ENCODE measurements at places on chromosomes 1 and 21.
A peak's percentile ranks its signal among the peaks of the same experiment; 100 is the strongest.

DNA sequence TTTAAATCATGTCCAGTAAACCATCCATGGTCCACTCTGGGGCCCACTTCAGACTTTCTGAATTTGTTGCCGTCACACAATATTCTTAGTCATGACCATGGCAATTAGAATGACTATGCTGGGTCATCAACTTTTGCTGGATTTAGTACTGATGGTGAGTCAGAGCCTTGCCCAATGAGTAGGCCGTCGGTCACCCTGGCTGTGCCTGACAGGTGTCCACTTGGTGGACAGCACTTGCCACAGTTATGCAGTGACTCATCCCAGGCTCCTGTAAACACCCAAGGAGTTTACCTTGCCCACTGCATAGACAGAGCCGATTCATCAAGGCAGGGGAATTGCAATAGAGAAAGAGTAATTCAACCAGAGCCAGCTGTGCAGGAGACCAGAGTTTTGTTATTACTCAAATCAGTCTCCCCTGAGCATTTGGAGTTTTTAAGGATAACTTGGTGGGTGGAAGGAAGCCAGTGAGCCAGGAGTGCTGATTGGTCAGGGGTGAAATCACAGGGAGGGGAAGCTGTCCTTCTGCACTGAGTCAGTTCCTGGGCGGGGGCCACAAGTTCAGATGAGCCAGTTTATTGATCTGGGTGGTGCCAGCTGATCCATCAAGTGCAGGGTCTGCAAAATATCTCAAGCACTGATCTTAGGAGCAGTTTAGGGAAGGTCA lies 333.8 kb downstream of the PTPRU start:
- DNase-seq: peak; percentile 77

DNA sequence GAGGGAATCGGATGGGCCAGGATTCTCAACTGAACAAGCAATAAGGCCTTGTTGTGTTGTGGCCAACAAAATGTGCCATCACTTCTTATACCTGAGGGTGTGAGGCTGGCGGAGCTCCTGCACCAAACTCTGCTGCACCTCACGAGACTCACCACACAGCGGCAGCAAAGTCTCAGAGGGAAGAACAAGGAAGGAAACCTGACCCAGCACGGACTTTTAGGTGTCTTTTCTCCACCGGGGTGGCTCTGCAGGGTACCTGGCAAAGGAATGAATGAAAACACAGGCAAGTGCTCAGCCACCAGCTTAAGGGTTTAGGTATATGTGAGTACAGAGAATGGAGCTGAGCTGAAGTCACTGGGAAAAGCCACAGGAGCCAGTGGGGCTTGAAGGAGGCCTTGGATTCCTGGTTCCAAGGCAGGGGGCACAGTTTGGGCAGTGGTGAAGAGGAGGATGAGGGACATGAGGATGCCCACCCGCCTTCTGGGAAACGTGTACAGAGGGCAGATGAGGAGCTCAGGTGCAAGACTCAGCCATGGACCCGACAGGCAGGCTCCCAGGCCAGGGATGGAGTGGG lies 31.1 kb upstream of the HSD3B1 start:
- peak; percentile 30 for DNase-seq

DNA sequence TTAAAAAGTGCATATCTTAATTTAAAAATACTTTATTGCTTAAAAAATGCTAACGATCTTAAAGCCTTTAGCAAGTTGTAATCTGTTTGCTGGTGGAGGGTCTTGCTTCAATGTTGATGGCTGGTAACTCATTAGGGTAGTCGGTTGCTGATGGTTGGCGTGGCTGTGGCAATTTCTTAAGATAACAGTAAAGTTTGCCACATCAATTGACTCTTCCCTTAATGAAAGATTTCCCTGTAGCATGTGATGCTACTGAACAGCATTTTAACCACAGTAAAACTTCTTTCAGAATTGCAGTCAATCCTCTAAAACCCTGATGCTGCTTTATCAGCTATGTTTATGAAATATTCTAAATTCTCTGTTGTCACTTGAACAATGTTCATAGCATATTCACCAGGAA lies 6.8 kb upstream of the SAMD13 start:
- no peak for DNase-seq

GRCh38 chr1:171912509-171913175 lies 71.3 kb downstream of the DNM3 start:
- no peak for DNase-seq

- DNase-seq: no peak
Observed at GRCh38 chr1:16183179-16183578, 27.3 kb upstream of the EPHA2 start.

GRCh38 chr21:29133796-29134195 lies 3.4 kb downstream of the MAP3K7CL start:
- DNase-seq: no peak

GRCh38 chr1:181817091-181817490 lies 244.4 kb downstream of the ZNF648 start:
- no peak for DNase-seq

DNA sequence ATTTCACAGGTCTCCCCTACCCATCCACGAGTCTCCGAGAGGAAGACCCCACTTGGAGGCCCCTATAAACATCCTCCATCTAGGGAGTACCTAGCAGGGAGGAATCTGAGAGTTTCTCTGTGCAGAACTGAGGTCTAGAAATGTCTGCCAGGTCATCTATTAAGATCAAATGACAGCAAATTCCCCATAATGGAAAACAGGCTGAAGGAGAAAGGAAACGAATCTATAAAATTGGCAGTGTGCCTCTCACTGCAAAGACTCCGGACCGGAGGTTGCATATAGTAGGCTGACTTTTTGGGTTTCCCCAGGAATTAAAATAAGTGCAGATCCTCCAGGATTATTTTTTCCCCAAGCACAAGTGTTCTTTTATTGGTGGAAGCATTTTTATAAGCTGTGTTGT lies 57.7 kb downstream of the NMNAT2 start:
- no peak for DNase-seq

- no peak for DNase-seq
Observed at GRCh38 chr21:26840201-26840600, 5.0 kb downstream of the ADAMTS1 start.

DNA sequence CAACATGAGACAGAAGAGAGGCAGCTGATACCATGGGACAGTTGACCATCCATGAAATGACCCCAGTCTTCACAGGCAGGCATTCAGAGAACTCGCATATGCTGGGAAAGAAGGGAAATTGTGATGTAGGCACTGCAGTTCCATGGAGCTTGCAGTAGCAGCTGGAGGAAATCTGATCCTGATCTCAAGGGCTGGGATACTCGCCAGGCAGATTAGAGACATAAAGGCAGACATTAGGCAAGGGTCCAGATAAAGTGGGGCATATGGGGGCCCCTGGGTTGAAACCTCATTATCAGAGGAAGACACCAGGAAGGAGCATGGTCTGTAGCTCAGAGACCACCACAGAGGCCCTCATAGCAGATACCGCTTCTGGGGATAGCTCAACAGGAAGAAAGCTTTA lies 48.7 kb upstream of the TNR start:
- no peak for DNase-seq

- DNase-seq: no peak
Observed at GRCh38 chr1:231190456-231190855, 28.6 kb downstream of the TRIM67 start.

DNA sequence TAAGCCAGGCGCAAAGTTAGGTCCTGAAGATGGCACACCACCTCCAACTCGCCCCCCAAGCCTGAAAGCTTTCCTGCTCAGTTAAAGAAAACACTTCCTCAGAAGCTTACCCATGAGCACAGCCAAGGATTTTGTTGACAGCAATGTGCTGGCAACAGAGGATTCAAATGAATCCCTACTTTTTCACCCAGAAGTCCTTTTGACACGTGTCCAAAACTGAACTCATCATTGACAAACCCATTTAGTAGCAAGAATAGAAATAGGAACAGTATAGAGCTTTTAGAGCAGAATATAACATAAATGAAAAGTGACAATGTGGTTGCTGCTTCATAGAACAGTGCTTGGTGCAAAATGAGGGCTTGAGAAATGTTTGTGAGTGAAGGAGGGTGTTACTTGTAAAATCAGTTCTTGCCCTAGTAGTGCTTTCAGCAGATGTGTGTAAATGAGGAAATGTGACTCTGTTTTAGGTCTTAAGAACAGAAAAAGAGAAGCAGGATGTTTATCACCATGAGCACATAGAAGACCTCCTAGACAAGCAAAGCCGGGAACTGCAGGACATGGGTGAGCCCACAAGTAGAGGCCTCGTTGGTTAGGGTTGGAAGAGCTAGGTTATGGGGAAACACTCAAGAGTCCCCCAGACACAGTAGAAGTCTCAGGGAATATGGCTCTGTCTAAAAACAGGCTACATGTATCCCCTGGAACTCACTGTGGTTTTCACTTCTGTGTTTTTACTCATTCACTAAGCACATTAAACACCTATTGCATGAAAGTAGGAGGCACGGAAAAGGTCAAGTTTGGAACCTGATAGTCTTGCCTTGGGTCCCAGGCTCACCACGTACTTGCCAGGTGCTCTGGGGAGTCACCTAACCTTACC lies 48.6 kb upstream of the TMEM125 start:
- no peak for DNase-seq

- peak; percentile 39 for DNase-seq
Observed at GRCh38 chr21:25640202-25640942, 1.3 kb downstream of the JAM2 start.

- no peak for DNase-seq
Observed at GRCh38 chr1:160620942-160621632, 25.8 kb downstream of the SLAMF1 start.

GRCh38 chr1:106526650-106527049 lies 529.8 kb upstream of the PRMT6 start:
- DNase-seq: no peak

DNA sequence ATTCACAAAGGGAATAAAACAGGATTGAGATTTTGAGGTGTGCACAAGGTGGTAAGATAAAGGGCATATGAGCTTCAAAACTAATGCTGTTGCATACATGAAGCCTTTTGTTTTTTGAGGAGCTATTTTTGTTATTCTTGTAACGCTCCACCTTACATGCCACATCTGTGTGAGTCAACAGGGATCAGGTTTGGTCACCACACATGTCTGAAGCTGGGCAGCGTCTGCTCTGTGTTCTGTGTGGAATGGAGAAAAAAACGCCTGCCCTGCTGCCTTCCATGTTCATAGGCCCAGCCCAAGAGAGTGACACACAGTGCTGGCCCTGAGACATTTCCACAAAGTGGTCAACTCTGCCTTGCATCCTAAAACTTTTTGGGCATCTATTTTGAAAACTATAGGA lies 67.7 kb downstream of the MPZL1 start:
- DNase-seq: no peak

DNA sequence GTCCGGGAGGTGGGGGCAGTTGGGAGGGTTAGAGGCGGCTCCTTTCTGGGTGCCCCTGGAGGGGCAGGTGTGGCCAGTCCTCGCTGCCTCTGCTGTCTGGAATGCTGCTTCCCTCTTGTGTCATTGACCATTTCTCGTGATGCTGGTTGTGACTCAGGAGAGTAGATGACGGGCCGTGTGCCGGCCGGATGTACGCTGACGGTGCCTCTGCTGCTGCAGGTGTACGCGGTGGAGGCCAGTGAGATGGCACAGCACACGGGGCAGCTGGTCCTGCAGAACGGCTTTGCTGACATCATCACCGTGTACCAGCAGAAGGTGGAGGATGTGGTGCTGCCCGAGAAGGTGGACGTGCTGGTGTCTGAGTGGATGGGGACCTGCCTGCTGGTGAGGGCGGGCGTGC lies 13.9 kb downstream of the PRMT2 start:
- DNase-seq: no peak

GRCh38 chr1:201648907-201649721 lies 110.2 kb downstream of the NAV1 start:
- no peak for DNase-seq

- no peak for DNase-seq
Observed at GRCh38 chr1:92949937-92950817, 11.1 kb downstream of the DIPK1A start.

- DNase-seq: no peak
Observed at GRCh38 chr1:151720125-151720524, 1.2 kb upstream of the RIIAD1 start.

GRCh38 chr1:203244776-203245175 lies 15.3 kb upstream of the CHIT1 start:
- DNase-seq: no peak

DNA sequence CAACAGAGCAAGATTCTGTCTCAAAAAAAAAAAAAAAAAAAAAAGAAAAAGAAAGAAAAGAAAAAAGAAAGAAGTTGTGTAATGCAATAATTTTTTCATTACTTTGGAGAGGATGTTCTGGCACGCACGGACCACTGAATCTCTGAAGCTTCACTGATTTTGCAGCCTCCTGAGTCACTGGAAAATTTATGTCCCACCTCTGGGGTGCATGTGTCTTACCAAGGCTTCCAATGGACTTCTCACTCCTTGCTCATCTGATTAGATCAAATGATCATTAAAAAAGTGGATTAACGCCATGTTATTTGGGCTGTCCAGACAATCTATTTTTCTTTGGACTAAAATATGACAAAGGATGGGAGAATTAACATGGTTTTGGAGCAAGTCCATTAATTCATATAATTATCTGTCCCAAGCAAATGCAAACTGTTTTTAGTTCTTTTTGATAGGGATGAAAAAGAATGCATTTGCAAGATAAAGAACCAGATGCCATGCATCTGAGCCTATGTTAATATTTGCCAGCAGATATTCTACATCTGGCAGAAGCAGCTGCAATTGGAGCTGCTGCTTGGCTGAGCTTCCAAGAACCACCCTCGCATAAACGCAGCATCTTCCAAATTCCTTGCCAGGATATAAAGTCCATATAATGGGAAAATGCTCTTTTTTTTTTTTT lies 10.1 kb upstream of the MAP1LC3C start:
- DNase-seq: no peak

DNA sequence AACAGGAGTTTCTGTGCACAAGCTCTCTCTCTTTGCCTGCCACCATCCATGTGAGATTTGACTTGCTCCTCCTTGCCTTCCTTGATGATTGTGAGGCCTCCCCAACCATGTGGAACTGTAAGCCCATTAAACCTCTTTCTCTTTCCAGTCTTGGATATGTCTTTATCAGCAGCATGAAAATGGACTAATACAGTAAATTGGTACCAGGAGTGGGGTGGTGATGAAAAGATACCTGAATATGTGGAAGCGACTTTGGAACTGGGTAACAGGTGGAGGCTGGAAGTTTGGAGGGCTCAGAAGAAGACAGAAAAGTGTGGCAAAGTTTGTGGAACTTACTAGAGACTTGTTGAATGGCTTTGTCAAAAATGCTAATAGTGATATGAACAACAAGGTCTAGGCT lies 69.1 kb upstream of the VANGL1 start:
- no peak for DNase-seq

GRCh38 chr1:175470591-175470990 lies 272.8 kb downstream of the TNR start:
- no peak for DNase-seq

DNA sequence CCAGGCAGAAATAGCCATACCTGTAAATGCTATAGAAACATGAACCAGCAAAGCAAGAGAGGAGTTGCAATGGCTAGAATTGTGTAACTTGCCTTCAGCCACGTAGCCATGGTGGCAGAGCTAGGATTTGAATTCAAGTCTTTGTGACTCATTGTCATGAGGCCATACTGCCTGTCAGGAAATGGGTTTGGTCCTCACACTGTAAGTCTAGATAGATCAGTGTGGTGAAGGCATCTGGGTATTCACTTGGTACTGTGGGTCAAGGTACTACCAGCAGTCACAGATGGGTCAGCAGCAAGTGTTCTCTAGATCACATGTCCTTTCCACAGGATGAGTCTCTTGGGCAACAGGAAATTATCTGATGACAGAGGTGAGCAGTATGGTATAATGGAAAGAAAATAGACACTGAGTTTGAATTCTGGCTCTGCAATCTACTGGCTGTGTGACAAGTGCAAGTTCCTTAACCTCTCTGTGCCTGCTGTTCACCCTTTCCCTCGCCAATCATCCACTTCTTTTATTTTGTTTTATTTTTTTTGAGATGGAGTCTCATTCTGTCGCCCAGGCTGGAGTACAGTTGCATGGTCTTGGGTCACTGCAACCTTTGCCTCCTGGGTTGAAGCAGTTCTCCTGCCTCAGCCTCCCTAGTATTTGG lies 36.9 kb downstream of the FGGY start:
- DNase-seq: no peak
